Adrenal gland (tissue), 19 donors: ENCODE measurements at places on chromosomes 1 and 21. TPM values are rescaled to one million over a fixed set of nuclear protein-coding genes. Genes with fewer than 3 reads are reported as not detected.

CD52 gene
- total RNA-seq, result not detected

MMP23B gene
- 1.6 TPM for total RNA-seq

LAMB3 gene
- 64.1 TPM for total RNA-seq

CFAP107 gene
- total RNA-seq, result not detected

CLDN17 gene
- total RNA-seq, result not detected

COL16A1 gene
- 26.3 TPM for total RNA-seq

GPR37L1 gene
- 0.49 TPM for total RNA-seq

EGLN1 gene
- total RNA-seq, result 57.5 TPM

RHBDL2 gene
- not detected for total RNA-seq

CEP350 gene
- total RNA-seq, result 45.4 TPM

WNT9A gene
- total RNA-seq, result 2.9 TPM

PGBD5 gene
- total RNA-seq, result 6.0 TPM

LEMD1 gene
- not detected for total RNA-seq

LRRN2 gene
- total RNA-seq, result 2.1 TPM

GRCh38 chr1:164092603-164093353 lies 466.2 kb upstream of the PBX1 start:
- no peak for DNase-seq
- no peaks in the 10 kb centered on the region for H3K36me3 ChIP-seq
- H3K27me3 ChIP-seq, result no peaks in the 10 kb centered on the region
- no peak overlapping the region for H3K27ac ChIP-seq
- no peaks in the 10 kb centered on the region for H3K4me1 ChIP-seq
- no peak overlapping the region for H3K4me3 ChIP-seq

GRCh38 chr1:237932816-237933215 lies 42.1 kb upstream of the ZP4 start:
- no peaks in the 10 kb centered on the region for H3K4me1 ChIP-seq
- no peaks in the 10 kb centered on the region for H3K36me3 ChIP-seq
- no peak overlapping the region for H3K27ac ChIP-seq
- no peak overlapping the region for H3K4me3 ChIP-seq
- no peak for DNase-seq

DNA sequence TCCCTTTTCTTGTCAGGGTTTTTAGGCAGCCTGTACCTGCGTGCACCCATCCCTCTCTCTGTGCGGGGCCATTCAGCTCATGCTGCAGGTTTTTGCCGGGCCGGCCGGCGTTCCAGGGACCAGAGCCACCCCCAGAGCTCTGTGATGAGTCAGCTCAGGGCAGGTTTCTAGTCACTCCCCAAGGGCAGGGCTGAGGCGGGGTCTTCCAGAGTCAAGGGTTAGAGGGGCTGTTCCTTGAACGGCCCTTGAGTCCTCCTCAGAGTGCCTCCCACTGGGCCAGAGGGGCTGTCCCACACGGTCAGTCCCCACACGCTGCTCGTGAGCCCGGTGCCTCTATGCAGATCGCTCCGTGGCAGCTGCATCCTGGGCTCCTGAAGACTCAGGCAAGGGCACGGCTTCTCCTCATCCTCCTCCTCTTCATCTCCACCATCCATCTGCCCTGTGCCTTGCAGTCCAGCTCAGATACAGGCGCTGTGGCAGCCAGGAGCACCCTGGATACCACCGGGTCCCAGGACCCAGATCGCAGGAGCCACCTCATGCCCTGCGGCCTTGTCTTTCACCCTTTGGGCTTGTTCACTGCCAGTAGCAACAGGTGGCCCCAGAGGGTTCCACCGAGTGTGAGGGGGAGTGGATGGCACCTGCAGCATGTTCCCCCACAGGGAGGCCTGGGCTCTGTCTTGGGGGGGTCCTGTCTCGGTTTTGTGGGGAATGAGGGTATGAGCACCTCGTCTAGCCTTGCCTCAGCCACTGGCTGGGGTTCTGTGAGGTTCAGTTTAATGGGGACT lies 17.4 kb downstream of the SLX9 start:
- no peak for DNase-seq
- no peaks in the 10 kb centered on the region for H3K36me3 ChIP-seq
- no peaks in the 10 kb centered on the region for H3K27me3 ChIP-seq
- no peak overlapping the region for H3K27ac ChIP-seq
- no peak overlapping the region for H3K4me3 ChIP-seq

DNA sequence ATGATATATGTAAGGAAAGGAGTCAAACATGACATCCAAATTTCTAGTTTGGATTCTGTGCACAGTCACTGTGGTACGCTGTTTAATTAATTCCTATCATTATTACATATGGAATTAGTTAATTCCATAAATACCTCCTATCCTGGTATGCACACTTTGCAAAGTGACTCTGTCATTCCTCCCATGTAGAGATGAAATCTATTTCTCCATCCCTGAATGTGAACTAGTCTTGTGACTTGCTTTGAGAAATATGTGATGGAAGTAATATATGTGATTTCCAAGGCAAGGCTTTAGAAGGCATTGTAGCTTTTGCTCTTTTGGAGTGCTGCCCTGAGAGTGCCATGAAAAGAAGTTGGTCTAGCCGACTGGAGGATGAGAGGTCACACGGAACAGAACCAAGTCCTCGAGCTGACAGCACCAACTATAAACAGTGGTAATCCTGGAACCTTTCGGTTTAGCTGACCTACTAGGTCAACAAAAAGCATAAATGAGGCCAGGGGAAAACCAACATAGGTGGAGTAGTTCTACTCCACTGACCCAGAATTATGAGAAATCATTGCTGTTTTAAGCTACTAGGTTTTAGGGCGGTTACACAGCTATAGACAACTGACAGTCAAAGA lies 1.5 kb downstream of the SELENOF start:
- H3K36me3 ChIP-seq, result no peaks in the 10 kb centered on the region
- DNase-seq, result no peak
- H3K27me3 ChIP-seq, result no peaks in the 10 kb centered on the region
- no peak overlapping the region for H3K27ac ChIP-seq
- peaks cover 15% of the 10 kb centered on the region for H3K4me1 ChIP-seq
- H3K4me3 ChIP-seq, result no peak overlapping the region

DNA sequence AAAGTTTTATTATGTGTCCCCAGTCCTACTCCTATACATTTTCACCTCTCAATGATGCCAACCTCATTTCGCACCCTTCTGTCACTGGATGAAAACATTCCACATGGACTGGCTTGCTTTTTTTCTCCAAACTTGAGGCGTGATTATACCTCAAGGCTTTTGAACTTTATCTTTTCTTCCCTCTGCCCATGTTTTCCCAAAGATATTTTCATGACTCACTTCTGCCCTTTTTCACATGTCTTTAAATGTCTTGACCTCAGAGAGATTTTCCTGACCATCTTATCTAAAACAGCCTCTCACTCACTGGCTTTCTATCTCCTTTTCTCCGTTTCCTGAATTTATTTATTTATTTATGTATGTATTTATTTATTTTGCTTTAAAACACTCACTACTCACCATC lies 659.0 kb downstream of the PTPRC start:
- DNase-seq, result no peak
- H3K36me3 ChIP-seq, result no peaks in the 10 kb centered on the region
- no peaks in the 10 kb centered on the region for H3K27me3 ChIP-seq
- H3K4me1 ChIP-seq, result no peaks in the 10 kb centered on the region
- H3K4me3 ChIP-seq, result no peak overlapping the region

DNA sequence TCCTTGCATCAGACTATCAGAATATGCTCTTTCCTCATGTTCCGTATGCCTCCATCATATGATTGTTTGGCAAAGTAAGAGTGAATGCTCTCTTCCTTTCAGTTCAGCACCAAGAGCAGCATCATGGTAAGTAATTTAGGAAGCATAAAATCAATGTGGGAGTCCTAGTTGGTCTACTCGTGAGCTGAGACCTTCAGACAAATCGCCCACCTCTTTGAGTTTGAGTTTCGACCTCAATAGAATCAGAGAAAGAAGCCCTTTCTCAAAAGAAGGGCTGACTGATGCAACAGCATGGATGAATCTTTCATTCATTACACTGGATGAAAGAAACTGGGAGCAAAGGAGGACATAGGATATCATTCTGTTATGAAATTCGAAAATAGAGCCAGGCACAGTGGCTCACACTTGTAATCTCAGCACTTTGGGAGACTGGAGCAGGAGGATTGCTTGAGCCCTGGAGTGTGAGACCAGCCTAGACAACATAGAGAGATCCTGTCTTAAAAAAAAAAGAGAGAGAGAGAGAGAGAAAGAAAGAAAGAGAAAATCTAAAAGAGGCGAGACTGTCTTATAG lies 112.5 kb downstream of the ZC3H11B start:
- H3K4me1 ChIP-seq, result no peaks in the 10 kb centered on the region
- DNase-seq, result no peak
- no peaks in the 10 kb centered on the region for H3K36me3 ChIP-seq
- no peaks in the 10 kb centered on the region for H3K27me3 ChIP-seq

GRCh38 chr21:18545908-18546307 lies 142.3 kb upstream of the TMPRSS15 start:
- no peaks in the 10 kb centered on the region for H3K4me1 ChIP-seq
- no peak overlapping the region for H3K27ac ChIP-seq
- no peaks in the 10 kb centered on the region for H3K27me3 ChIP-seq
- DNase-seq, result no peak
- H3K4me3 ChIP-seq, result no peak overlapping the region
- H3K36me3 ChIP-seq, result no peaks in the 10 kb centered on the region

GRCh38 chr1:172966844-172967540 lies 83.7 kb downstream of the TNFSF18 start:
- H3K4me1 ChIP-seq, result no peaks in the 10 kb centered on the region
- H3K27me3 ChIP-seq, result no peaks in the 10 kb centered on the region
- no peak for DNase-seq
- H3K27ac ChIP-seq, result no peak overlapping the region

- H3K4me1 ChIP-seq, result no peaks in the 10 kb centered on the region
- H3K27ac ChIP-seq, result no peak overlapping the region
- no peak overlapping the region for H3K4me3 ChIP-seq
- H3K36me3 ChIP-seq, result no peaks in the 10 kb centered on the region
- no peak for DNase-seq
- no peaks in the 10 kb centered on the region for H3K27me3 ChIP-seq
Measured at GRCh38 chr1:182927693-182928433, 25.1 kb downstream of the SHCBP1L start.

GRCh38 chr1:35570589-35571137 lies 2.5 kb upstream of the TFAP2E start:
- H3K27me3 ChIP-seq, result peaks cover 22% of the 10 kb centered on the region
- H3K27ac ChIP-seq, result no peak overlapping the region
- peaks cover 27% of the 10 kb centered on the region for H3K4me1 ChIP-seq
- H3K4me3 ChIP-seq, result no peak overlapping the region
- H3K36me3 ChIP-seq, result peaks cover 4% of the 10 kb centered on the region

GRCh38 chr1:111203681-111204200 lies 3.3 kb upstream of the DENND2D start:
- H3K27ac ChIP-seq, result peak overlapping the region; percentile 17
- H3K36me3 ChIP-seq, result no peaks in the 10 kb centered on the region
- DNase-seq, result peak; percentile 87
- H3K27me3 ChIP-seq, result no peaks in the 10 kb centered on the region
- H3K4me3 ChIP-seq, result no peak overlapping the region

DNA sequence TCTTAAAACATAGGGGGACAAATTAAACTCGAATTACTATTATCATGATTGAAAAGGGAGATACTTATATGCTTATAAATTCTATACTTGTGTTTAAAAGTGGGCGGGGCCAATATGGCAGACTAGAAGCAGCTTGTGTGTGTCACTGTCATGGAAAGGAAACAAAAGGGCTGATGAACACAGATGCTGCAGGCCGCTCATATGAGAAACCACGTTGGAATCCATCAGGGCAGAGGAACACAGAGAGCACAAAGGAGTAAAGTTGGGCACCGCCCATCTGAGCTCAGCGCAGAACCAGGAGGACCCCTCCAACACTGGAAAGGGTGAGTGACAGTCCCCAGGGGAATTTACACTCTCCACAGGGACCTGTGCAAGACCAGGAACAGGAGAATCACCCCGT lies 107.0 kb downstream of the SLC5A9 start:
- no peaks in the 10 kb centered on the region for H3K4me1 ChIP-seq
- H3K4me3 ChIP-seq, result no peak overlapping the region
- H3K36me3 ChIP-seq, result peaks cover 5% of the 10 kb centered on the region
- no peaks in the 10 kb centered on the region for H3K27me3 ChIP-seq
- DNase-seq, result no peak

GRCh38 chr1:15618077-15618654 lies 908 bp downstream of the DDI2 start:
- H3K4me3 ChIP-seq, result peak overlapping the region; percentile 1
- H3K27ac ChIP-seq, result peak overlapping the region; percentile 77
- H3K36me3 ChIP-seq, result no peaks in the 10 kb centered on the region
- peaks cover 39% of the 10 kb centered on the region for H3K4me1 ChIP-seq
- no peak for DNase-seq

DNA sequence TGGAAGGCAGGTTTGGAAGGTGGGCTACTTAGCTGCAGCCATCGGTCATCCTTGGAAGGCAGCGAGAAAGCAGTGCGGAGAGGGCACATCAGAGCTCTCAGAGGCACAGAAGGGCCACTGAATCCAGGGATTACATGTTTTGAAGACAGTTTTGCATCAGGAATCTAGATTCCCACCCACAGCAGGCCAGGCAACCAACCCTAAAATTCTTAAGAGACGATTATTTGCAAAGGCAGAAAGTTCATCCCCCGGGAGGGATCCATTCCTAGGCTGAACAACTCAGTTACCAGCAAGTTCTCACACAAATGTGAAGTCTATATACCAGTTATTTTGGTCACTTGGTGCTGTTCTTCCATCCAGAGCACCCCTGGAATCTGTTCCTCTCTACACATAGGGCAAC lies 457.3 kb upstream of the VAMP3 start:
- H3K36me3 ChIP-seq, result no peaks in the 10 kb centered on the region
- H3K4me3 ChIP-seq, result no peak overlapping the region
- no peaks in the 10 kb centered on the region for H3K4me1 ChIP-seq
- no peaks in the 10 kb centered on the region for H3K27me3 ChIP-seq

- H3K4me3 ChIP-seq, result no peak overlapping the region
- DNase-seq, result no peak
- H3K27ac ChIP-seq, result no peak overlapping the region
- H3K4me1 ChIP-seq, result no peaks in the 10 kb centered on the region
Measured at GRCh38 chr1:92184632-92185031, 33.1 kb upstream of the C1orf146 start.

DNA sequence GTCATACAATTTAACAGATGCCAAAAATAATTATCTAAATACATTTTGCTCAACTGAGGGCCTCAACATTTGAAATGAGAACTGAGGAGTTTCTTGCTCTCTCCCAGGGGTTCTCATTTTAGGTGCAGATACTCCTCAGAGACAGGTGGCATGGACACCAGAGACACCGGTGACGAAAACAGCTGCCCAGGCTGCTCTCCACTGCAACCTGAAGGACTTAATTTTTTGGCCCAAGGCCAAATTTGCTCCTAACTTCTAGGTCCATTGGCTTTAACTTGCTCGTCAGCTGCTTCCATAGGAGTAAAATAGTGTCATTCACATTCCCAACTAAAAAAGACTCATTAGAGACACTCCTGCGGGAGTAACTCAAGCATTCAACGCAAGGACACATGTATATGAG lies 87.0 kb downstream of the NRIP1 start:
- no peaks in the 10 kb centered on the region for H3K36me3 ChIP-seq
- no peak overlapping the region for H3K27ac ChIP-seq
- no peak overlapping the region for H3K4me3 ChIP-seq
- peaks cover 18% of the 10 kb centered on the region for H3K4me1 ChIP-seq
- no peaks in the 10 kb centered on the region for H3K27me3 ChIP-seq

DNA sequence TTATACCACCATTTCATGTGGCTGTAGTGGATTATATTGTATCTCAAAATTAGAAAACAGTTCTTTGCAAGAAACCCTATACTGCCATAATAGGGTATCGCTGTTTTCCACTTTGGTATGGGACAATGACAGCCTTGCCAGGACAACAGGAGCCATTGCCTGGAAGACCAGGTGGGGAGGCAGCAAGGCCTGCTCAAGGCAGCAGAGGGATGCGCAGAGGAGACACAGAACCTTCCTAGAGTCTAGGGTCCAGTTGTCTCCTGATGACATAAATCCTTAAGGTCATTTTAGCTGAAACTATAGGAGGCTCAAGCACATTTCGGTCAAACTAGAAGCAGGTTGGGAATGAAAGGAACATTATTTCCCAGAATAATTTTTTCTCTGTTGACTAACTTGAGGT lies 27.6 kb downstream of the IFNGR2 start:
- no peak overlapping the region for H3K27ac ChIP-seq
- no peaks in the 10 kb centered on the region for H3K36me3 ChIP-seq
- H3K4me3 ChIP-seq, result no peak overlapping the region
- no peaks in the 10 kb centered on the region for H3K27me3 ChIP-seq
- DNase-seq, result no peak
